ENCODE measurements at places on chromosomes 5 and 9. TPM values are rescaled to one million over a fixed set of nuclear protein-coding genes. Genes with fewer than 3 reads are reported as not detected.

The ELOVL7 gene
- total RNA-seq: 0.52 TPM

The NR6A1 gene
- total RNA-seq: 0.52 TPM

The WDR38 gene
- total RNA-seq: not detected

The POLR3G gene
- 0.52 TPM for total RNA-seq

The GDA gene
- 0.52 TPM for total RNA-seq

The BARX1 gene
- not detected for total RNA-seq

The C5orf34 gene
- 3.7 TPM for total RNA-seq

The INSYN2B gene
- total RNA-seq: not detected

The KCNN2 gene
- total RNA-seq: 16.2 TPM

The TUT7 gene
- total RNA-seq: 24.0 TPM

The DOCK8 gene
- total RNA-seq: 13.0 TPM

The SKP1 gene
- 63.7 TPM for total RNA-seq

The ADGRD2 gene
- not detected for total RNA-seq

The CDKN2B gene
- total RNA-seq: not detected

The CSF1R gene
- total RNA-seq: 31.3 TPM

The PCDHB5 gene
- total RNA-seq: 3.1 TPM

The MGAT4B gene
- 32.4 TPM for total RNA-seq

The DAB2IP gene
- 12.5 TPM for total RNA-seq
